ENCODE measurements at places on chromosomes 2 and 18.

GRCh38 chr2:148965623-148966437 is 72.7 kb upstream of the LYPD6B start:
- no peak for DNase-seq

GRCh38 chr18:40866968-40867367 is 1088.1 kb upstream of the PIK3C3 start:
- DNase-seq, result no peak

DNA sequence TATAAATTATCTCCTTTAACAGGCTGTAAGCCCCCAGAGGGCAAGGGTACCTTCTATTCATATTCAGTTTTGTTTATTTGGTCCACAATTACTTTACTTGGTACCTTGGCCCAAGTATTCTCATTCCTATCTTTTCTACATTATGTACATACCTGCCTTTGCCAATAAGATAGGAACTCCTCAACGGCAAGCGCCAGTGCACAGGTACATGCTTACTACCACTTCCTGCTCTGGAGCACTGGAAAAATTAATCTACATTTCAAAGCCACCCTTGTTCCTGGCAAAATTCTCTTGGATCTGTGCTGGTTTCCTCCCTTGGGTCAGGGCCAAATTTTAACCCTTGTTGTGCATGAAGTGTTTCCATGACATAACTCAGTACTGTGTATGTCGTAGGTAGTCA is 34.3 kb upstream of the LMAN1 start:
- no peak for DNase-seq

GRCh38 chr2:135162786-135163185 is 110.7 kb downstream of the RAB3GAP1 start:
- no peak for DNase-seq

DNA sequence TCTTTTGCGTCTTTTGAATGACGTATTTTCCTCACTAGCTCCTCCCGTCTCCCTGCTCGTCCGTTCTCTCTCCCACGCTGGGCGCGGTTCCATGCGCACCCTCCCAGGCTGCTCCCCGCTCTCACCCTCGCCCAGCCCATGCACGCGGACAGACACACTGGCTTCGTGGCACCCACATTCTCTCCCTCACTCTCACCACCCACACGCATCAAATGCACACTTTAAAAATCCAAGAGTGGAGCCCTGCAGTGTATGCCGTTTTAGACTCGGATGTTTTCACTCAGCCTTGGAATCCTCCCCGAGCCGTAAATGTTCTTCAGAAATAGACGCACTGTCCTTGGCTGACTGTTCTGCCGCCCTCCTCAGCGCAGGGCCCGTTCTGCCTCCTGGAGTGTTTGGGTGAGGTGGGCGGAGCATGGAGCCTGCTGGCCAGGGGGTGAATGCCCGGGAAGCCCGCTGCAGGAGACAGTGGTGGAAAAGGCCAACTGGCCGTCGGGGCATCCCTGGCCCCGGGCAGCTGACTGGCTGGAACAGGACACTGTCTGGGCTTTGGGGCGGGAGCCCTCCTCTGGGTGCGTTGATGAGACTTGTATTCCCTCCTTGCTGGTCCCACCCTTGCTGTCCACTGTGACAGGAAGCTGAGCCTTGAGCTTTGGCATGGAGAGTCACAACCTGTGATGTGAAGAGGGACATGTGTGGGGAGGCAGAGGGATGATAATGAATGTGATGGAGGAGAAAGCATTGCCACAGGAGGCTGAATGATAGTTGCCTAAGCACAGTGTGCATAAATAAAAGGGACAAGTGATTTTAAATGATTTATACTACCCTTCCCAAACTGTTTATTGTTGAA is 35.4 kb upstream of the LYPD6B start:
- no peak for DNase-seq

- DNase-seq, result no peak
Measured at GRCh38 chr2:50401772-50402653, 629.9 kb downstream of the NRXN1 start.

- no peak for DNase-seq
Measured at GRCh38 chr2:145957929-145958328, 1438.0 kb upstream of the ZEB2 start.

DNA sequence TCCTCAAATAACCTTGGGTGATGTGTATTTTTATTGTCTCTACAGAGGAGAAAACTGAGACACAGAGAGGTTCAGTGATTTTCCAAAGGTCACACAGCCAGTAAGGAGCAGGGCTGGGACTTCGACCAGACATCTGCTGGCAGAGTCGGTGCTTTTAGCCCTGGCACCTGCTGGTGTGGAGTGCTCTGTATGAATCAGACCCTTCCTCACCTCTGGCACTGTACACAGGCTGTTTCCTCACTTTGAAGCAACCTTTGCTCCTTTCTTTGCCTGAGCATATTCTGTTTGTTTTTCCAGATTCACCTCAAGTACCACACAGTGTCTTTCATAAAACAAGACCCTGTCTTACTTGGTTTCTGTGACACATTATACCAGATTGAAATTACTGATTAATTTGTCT is 107.9 kb downstream of the DPP10 start:
- no peak for DNase-seq

GRCh38 chr2:82340578-82341053 is 2036.1 kb upstream of the LRRTM1 start:
- DNase-seq, result no peak

DNA sequence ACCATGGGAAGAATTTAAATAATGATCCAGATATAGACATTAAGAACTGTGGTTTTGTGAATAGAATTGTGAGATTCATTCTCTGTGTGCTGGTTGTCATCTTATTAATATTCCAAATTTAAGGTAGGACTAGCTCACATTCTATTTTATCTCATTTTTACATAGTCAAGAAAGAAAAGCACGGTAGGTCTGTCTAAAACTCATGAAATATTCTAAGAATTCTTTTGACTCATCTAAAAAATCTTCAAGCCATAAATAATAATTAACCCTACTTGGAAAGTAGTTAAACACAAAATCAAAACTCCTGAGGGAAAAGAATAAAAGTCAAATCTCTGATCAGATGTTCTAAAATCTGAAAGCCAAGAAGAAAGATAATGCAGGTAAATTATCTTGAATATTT is 388.8 kb upstream of the CHAC2 start:
- DNase-seq, result no peak

DNA sequence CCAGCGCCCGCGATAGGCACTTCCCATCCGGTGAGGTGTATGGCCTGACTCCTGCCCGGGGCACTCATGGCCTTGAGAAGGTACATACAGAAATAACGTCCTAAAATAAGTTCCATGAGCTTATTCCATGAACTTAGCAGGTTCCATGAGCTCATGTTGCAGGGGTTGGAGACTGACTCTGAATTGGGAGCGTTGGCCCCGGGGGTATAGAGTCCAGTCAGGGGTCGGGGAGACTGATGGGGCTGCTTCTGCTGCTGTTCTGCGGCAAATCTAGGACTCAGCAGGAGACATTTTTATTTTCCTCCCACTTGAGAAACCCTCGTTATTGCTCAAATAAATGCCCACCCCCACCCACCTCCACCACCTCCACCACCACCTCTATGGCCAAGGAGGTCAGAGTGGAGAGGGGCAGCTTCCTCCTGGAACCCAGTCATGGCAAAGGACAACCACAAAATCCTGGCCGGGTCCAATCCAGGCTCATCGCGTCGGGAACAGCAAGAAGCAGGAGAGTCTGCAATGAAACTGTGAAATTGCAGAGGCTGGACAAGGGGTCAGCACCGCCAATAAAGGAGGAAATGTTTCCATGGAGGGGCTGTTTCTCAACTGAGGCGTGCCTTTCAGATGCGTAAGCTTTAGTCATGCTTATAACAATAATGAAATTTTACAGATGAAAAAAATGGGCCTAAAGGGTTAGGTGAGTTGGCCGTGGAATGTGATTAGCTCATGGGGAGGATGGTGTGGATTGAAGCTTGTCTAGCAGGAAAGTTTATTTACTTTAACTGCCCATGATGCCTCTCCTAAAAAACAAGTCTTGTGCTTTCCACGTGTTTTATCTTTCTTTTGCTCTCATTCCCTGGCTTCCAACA is 136.6 kb upstream of the ALKAL2 start:
- no peak for DNase-seq

DNA sequence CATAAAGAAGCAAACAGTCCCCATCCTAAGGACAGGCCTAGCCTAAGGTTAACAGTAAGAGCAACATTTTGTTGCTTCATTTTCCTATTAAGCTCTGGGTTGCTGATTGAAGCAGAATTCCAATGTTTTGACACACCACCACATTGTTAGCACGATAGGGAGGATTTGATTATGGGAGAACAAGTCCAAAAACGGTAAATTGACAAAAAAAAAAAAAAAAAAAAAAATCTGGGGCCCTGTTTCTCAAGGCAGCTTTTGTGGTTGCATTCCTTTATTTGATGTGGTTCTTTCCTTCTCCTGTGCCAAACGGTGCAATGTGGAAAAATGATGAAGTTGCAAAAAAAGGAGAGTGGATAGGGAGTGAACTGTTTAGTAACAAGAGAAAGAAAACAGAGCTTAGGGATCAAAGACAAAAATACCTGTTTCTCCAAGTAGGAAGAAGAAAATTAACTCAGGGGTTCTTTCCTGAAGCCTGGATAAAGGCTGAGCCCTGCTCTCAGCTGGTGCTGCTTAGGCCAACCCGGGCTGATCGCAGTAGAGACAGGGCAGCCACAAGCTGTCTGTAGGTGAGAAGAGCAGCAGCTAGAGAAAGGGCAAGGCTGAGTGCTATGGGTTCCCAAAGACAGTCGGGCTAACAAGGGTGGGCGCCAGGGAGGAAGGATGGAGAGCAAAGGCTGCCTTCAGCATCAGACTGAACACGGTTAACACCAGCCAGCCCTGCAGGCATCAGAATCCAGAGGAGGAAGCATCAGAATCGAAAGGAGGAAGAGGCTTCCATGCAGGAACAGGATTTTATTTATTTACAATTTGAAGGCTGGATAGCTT is 167.8 kb upstream of the FOSL2 start:
- DNase-seq, result no peak

DNA sequence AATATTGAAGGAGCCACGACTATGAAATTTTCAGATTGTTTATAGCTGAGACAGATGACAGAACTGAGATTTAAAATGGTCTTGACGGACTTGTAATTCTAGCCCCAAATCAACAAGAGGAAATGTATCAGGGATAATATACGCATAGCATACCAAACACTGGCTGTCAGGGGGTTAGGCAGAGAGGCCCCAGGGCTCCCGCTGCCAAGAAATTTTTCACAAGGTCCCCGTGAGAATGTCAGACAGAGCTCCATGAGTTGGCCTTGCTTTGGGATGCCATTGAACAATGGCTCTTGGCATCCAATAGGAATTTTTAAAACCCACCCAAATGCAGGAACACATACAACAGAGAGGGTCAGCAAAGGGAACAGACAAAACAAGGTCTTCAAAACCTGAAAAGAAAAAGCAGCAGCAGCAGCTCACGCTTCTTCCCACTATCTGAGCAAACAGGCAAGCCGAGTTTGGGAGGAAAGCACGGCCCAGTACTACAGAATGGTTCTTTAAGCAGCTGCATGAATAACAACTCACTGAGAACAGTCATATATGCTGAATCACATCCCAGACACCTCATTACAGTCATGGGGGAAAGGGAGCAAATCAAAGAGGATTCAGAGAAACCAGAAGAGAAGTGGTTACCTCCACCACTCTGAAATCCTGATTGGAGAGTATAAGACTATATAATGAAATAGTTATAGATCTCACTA is 445.6 kb downstream of the RND3 start:
- DNase-seq, result no peak

- DNase-seq, result no peak
Measured at GRCh38 chr2:161085149-161085548, 75.1 kb upstream of the TANK start.

DNA sequence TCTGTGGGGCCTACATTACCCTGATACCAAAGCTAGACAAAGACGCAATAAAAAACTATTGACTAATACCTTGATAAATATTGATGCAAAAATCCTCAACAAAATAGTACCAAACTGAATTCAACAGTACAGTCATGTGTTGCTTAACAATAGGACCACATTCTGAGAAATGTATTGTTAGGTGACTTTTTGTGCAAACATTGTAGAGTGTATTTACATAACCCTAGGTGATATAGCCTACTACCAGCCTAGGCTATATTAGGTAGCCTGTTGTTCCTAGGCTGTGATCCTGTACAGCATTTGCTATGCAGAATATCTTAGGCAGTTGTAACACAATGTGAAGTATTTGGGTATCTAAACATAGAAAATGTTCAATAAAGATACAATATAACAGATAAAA is 36.7 kb downstream of the CCDC138 start:
- no peak for DNase-seq

- DNase-seq, result no peak
Measured at GRCh38 chr2:241968417-241968816, 98.9 kb downstream of the RTP5 start.

DNA sequence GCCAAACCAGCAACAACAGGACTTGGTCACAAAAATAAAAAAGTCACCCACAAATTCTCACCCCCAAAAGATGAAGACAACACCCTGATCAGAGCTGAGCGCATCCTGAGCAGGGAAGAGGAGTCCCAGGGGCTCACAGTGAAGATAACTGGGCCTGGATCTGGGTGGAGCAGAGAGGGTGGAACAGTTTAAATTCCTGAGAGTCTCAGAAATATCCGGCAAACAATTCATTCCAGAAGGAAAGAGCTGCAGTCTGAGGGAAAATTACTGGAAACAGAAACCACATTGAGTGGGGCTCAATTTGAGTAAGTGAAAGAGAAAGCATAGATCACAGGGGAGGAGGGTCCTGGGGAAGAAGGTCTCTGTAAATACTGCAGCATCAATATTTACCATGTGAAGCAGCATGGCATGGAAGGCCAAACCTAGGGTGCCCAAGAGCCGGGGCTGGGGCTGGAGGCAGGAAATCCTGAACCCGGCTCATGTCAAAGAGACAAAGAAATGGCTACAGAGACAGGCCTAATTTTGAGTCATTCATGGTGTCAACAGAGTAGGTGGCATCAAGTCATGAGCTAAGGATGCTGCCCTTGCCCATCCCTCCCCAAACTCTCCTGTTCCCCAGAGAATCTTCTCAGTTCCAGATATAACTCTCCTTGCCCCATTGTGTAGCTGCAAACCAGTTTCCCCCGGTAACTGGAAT is 61.4 kb upstream of the ZBTB7C start:
- DNase-seq, result no peak

- no peak for DNase-seq
Measured at GRCh38 chr18:28108814-28109213, 68.1 kb downstream of the CDH2 start.

- no peak for DNase-seq
Measured at GRCh38 chr2:116094196-116094595, 1651.8 kb downstream of the DPP10 start.

- DNase-seq, result no peak
Measured at GRCh38 chr2:159187106-159187505, 99.4 kb downstream of the WDSUB1 start.

DNA sequence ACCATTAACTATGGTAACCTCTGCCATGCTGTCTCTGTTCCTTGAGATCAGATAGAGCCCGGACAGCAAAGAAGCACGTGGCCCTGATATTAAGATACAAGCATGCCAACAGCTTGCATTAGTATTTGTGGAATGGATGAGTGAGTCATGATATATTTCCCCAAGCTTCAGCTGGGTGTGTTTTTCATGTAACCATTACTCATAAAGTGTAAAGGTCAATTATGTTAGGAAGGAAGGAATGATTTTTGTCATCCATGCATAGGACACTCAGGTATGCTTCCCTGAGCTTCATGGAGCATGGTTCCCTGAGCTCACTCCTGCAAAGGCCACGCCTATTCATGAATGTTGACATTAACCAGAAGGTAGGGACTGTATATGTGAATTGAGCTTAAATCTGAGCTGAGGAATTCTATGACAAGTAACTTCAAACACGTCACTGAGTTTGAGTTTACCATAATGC is 74.6 kb downstream of the ARL4C start:
- DNase-seq, result no peak
